ENCODE measurements at places on chromosomes 5 and 9.

DNA sequence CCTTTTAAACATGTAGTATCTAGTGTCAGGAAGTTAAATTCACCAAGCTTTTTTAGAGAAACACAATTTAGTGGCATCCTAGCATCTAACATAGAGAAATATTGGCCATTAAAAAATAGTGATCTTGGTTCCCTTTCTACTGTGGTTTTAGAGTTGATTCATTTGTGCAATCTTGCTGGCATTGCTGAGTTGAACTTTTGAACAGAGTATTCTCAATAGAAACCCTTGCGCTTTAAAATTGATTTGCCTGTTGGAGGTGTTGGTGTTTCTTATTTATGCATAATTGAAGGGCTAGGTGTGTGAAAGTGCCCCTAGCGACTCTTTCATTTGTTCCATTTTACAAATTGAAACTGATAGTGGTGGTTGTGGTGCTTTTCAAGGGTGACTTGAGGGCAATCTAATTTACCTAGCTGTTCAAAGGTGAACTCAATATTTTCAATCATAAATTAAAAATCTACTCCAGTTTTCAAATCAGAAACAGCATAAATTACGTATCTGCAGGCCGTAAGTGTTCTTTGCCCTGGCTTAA lies 73.0 kb upstream of the MPDZ start:
- no peak for DNase-seq

GRCh38 chr5:137616046-137616445 lies 116.9 kb upstream of the SPOCK1 start:
- DNase-seq = no peak

GRCh38 chr5:135971701-135972100 lies 16.9 kb upstream of the LECT2 start:
- no peak for DNase-seq

DNA sequence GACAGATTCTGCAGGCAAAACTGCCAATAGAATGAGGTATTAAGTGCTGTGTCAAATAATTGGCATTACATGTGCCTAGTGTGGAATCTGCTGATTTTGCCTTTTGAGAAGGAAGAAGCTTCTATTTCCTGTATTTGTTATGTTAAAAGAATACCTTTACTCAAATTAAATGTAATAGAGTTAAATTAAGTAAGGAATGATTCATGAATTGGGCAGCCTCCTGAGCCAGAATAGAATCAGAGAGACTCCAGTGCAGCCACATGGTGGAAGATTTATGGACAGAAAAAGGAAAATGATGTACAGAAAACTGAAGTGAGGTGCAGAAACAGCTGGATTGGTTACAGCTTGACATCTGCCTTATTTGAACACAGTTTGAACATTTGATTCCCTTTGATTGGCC lies 464.4 kb upstream of the SEMA6A start:
- no peak for DNase-seq

DNA sequence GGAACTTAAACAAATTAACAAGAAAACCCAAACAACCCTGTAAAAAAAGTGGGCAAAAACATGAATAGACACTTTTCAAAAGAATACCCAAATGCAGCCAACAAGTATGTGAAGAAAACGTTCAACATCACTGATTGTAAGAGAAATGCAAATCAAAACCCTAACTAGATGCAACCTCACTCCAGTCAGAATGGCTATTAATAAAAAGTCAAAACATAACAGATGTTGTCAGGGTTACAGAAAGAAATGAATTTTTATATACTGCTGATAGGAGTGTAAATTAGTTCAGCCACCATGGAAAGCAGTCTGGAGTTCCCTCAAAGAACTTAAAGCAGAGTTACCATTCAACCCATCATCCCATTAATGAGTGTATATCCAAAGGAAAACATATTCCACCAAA lies 479.0 kb downstream of the MTRR start:
- no peak for DNase-seq

GRCh38 chr5:21823588-21823987 lies 1029.6 kb downstream of the CDH12 start:
- no peak for DNase-seq

DNA sequence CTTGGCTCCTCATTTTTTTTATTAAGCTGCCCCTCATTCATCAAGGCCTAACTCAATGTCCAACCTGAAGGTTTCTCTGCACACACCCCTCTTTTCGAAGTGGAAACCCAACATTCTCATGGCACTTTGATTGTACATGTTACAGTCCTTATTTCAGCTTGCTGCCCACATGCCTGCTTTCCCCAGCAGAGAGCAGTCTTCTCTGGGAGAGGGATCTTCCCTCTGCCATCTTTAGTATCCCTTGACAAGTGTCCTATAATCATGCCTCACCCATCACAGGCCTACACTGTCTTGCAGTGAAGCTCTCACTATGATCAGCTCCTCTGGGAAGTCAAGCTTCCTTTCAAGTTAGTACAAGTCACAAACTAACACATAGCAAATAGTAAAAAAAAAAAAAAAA lies 175.1 kb downstream of the ACER2 start:
- DNase-seq = no peak

Measured in T-helper 2 cell (primary cell).